NCI-H524 (cell line): ENCODE measurements at places on chromosomes 16 and 17.

DNA sequence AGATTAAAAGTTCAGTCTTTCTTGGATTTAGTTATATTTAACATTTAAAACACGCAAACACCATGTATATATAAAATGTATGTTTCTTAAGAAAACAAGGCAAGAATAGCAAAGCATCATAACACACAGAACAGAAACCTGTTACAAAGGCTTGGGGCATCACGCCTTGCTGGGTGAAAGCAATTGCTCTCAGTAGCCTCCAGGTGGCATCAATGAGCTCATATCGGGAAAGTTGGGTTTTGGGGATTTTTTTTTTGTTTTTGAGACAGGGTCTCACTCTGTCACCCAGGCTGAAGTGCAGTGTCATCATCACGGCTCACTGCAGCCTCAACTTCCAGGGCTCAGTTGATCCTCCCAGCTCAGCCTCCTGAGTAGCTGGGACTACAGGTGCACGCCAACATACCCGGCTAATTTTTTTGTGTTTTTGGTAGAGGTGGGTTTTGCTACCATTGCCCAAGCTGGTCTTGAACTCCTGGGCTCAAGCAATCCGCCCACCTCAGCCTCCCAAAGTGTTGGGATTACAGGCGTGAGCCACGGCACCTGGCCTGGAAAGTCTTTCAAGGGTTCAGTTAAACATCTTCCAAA lies 56.9 kb downstream of the CYB5D2 start:
- DNase-seq, result peak; percentile 9

DNA sequence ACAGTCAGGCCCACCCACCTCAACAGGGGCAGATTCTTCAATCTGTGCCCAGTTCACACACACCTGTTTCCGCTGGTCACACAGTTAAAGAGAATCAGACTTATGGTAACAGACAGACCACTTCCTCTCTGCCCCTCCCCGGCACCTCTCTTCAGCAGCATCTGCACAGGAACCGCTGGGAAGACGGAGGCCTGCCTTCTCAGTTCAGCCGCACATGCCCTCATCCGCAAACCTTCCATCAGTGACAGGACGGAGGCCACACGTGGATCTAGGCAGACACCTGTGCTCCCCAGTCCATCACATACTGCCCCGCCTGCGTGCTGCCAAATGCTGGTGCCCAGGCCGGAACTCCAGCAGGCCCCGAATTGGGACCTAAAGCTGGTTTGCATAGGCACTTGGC lies 10.3 kb downstream of the PHB1 start:
- no peak for DNase-seq

GRCh38 chr16:14249291-14250032 lies 178.3 kb downstream of the MRTFB start:
- DNase-seq, result no peak

DNA sequence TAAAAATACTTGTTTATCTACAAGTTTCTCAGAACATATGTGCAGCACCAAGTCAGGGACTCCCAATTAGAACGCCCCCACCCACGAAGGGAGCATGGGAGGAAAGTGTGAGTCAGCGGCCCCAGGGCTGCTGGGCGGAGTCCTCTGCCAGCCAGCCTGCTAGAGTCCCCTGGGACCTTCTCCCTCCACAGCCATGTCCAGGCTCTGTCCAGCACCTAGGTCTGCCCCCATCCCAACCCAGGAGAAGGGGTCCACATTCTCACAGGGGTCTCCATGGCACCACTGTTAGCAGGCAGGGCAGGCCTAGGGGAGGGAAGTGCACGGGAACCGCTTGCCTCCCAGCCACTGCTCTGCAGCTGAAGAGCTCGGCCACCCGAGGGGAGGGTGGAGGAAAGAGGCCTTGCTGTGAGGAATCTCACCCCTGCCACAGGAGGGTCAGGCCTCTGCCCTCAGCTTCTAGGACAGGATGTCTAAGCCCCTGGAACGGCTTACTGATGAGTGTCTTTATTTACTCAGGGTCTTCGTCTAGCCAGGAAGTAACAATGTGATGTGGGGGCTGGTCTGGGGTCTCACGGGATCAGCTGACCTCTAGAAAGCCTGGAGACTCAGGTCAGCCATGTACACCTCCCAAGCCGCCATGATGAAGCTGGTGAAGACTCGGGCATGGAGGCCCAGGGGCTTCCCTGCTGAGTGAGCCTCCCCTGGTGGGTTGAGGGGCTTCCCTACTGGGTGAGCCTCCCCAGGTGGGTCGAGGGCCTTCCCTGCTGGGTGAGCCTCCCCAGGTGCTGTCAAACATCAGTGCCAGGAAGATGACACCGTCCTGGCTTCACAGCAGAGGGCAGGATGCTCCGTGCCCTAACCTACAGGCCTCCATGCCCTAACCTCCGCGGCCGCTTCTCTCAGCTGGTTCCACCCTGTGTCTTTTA lies 190.3 kb downstream of the RBFOX3 start:
- no peak for DNase-seq

GRCh38 chr17:81920612-81921536 lies 2.9 kb upstream of the SIRT7 start:
- DNase-seq, result no peak

GRCh38 chr16:86383488-86384262 lies 126.7 kb upstream of the FOXF1 start:
- no peak for DNase-seq
